Activated CD8-positive, alpha-beta memory T cell treated with anti-CD3 and anti-CD28 coated beads for 24 hours (primary cell): ENCODE measurements at places on chromosomes 3 and 15.

- DNase-seq, result no peak
Measured at GRCh38 chr3:76122007-76122406, 336.7 kb upstream of the ZNF717 start.

DNA sequence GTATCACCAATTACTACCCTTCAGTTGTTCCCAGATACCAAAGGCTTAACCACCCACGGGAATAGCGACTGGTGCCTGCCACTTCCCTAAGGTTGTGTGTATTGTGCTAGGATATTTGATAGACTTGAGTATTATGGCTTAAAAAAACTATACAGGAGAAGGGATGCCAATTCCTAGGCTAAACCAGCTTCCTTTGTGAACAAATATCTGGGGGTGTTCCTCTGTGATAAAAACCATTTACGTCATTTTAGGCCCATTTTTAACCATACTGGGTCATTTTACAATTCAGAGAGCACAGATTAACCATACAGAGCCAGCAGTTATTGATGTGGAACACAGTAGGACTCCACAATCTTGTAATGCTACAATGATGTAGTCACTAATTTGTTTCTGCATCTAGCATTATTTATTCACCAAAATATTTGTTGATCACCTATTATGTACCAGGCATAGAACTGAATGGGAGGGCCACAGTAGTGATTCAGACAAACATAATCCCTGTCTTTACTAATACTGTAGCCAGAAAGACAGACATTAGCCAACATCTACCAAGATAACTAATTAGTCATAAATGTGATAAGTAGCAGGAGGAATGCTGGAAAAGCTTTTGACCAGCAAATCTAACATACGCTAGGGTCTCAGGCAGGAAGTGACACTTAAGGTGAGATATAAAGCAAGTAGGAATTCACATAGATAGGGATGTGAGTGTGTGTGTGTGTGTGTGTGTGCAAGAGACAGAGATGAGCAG lies 184.8 kb downstream of the MECOM start:
- no peak for DNase-seq

GRCh38 chr3:146117406-146118285 lies 43.3 kb downstream of the PLOD2 start:
- no peak for DNase-seq

- no peak for DNase-seq
Measured at GRCh38 chr3:128965818-128966217, 28.1 kb downstream of the CFAP92 start.

- DNase-seq, result no peak
Measured at GRCh38 chr3:104635872-104636580, 730.7 kb upstream of the ALCAM start.

- no peak for DNase-seq
Measured at GRCh38 chr15:44633603-44634002, 29.9 kb downstream of the SPG11 start.

DNA sequence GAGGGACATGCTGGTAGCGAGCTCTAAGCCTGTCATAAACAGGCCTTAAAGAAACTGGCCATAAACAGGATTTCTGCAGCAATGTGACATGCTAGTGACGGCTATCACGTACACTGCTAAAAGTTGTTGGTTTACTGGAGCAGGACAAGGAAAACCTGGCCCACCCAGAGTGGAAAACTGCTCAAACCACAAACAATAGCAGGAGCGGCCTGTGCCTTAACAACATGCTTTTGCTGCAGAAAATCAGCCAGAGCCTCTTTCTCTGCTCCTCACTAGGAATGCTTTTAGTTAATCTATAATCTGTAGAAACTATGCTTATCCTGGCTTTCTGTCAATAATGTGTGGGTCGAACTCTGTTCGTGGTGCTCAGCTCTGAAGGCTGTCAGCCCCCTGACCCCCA lies 202.9 kb upstream of the UBE3A start:
- no peak for DNase-seq

DNA sequence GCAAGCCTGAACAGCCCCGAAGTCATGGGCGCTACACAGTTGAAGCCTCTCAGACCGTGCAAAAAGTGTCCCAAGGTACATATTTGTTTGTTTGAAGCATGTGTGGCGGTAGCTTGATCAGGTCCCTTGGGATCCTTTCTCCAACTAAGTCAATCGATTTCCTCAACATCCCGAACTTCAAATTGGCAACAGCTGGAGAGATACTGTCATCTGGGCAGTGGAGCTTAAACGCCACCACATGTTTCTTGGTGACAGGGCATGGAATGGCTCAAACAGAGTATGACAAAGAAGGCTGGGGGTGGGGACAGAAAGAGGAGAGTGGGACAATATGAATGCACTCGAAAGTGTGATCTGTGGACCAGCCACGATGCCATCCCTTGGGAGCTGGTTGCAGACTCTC lies 84.9 kb upstream of the PSMD6 start:
- no peak for DNase-seq

GRCh38 chr3:53337167-53337940 lies 10.0 kb downstream of the DCP1A start:
- DNase-seq, result no peak

DNA sequence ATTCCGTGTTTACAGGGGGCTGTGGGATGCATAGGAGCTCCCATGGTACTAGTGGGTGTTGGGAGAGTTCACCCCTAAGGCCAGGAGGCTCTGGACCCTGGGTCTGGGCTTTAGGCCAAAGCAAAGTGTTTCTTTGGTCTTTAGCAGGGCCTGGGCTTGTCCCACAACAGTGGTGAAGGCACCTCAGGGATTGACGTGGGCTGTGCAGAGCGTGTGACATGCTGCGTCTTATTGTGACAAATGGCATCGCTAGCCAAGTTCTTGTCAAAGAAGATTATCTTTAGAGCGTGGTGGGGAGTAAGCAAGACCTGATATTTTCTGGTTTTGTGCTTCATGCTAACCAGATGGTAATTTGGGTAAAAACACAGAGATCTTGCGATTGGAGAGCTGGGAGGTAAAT lies 170.1 kb downstream of the APBA2 start:
- DNase-seq, result no peak

DNA sequence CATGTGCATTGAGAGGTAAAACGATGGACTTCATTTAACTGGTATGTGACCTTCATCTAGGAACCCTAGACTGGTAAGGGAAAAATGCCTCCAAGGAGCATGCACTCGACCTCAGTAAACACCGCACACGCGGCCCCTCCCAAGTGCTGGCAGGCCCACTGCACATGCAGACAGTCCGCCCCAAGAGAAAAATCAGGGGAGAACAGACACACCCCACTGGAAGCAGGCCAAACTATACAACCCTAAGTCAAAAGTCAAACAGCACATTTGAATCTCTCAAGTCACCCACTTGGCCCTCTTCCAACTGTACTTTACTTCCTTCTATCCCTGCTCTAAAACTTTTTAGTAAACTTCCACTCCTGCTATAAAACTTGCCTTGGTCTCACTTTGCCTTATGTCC lies 250.1 kb upstream of the HES1 start:
- DNase-seq, result no peak

DNA sequence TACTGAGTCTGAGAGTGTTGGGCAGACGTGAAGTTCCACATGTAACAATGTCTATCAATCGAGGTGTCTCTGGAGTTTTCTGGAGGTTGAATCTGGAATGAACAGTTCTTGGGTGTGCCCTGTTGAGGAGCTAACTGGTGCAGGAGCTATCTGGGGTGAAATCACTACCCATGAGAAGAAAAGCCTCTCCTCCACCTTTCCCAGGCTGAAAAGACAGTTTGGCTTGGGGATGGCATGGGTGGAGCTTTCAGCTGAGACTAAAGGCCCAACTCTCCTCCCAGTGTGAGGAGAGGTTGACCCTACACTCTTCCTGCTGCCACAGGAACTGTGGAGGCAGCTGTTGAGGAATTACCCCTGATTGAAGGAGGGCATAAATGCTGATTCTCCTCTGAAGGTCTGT lies 54.4 kb upstream of the LRRFIP2 start:
- DNase-seq, result no peak

GRCh38 chr3:115588201-115589115 lies 34.9 kb upstream of the GAP43 start:
- no peak for DNase-seq

GRCh38 chr15:29566914-29567313 lies 255.4 kb downstream of the TJP1 start:
- DNase-seq, result no peak

DNA sequence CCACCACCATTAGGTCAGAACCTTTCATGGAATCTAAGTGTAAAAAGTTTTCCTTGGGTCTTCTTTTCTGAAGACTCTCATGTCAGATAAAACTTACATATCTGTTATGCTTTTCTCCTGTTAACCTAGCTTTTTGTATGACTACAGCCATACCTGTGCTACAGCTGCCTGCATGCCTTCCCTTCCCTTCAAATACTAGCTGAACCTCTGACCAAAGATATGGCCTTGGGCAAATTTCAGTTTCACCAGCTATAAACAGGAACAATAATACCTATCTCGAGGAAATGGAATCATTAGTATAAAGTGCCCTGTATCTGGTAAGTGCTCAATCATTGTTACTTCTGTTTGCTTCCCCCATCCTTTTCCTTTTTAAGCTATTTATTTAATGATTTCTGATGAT lies 25.0 kb downstream of the GLB1 start:
- no peak for DNase-seq

GRCh38 chr15:86491118-86491517 lies 411.4 kb downstream of the AGBL1 start:
- DNase-seq, result no peak

GRCh38 chr3:31978553-31978952 lies 2.5 kb downstream of the OSBPL10 start:
- DNase-seq, result no peak

DNA sequence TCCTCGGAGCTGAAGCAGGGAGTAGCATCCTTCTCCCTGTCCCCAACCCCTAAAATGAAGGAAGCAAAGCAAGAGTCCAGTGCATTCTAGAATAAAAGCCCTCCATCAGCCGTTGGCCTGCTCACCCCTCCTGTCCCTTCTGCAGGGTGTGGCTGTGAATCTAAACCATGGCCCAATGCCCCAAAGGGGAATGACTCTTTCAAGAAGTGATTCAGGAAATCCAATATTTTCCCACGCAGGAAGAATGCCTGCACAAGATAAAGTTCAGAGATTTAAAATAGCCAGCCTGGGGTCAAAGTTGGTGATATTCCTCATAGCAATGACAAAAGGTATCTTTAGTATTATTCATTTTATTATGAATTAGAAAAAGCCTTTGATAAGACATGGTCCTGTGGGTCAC lies 38.5 kb downstream of the SLCO2A1 start:
- no peak for DNase-seq

DNA sequence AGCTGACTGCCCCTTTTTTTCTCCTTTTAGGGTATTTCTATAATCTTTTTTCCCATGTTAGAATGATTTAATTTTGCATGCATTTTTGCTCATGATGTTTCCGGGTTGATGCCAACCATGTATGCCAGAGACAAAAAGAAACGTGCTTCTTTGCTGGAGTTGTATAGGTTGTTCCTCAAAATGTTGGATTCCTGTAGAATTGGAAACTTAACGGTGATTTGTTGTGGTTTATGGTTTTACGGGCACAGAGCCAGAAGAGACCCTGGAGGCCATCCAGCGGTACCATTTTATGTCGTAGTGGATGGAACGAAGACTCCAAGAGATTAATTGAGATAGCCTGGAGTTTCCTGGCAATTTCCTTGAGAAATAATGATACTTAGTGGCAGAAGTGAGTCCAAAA lies 481.5 kb upstream of the RGMA start:
- DNase-seq, result no peak

DNA sequence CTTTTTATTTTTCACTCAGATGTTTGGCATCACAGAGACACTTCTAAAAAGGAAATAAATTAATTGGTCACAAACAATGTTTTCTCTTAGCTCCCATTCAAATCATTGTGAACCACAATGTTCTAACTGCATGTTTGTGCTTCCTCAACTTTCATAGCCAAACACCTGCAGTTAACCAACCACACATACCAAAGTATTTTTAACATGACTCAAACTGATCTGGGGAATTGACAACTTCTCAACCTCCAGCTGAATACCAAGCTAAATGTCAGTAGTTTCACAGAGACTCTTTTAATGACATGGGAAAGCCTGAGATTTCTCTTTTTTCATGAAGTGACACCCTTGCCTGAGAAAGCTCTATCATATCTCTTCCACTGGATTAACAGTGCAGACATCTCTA lies 217.9 kb upstream of the MME start:
- no peak for DNase-seq

DNA sequence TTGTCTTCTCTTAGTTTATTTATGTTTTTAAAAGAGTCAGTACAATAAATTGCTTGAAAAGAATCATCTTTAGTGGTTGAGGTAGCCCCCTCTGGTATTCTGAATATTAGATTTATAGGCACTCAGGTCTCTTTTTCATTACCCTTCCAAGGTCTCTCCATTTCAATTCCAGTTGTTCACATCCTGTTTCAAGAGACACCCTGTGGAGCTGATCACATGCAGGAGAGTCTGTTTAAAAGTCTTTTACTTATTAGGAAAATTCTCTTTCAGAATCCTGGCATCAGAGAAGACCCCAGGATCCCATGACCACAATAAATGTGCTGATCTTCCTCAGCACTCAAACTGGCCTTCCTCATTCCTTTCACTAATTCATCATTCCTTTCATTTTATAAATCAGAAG lies 195.7 kb downstream of the ZIC4 start:
- DNase-seq, result no peak

DNA sequence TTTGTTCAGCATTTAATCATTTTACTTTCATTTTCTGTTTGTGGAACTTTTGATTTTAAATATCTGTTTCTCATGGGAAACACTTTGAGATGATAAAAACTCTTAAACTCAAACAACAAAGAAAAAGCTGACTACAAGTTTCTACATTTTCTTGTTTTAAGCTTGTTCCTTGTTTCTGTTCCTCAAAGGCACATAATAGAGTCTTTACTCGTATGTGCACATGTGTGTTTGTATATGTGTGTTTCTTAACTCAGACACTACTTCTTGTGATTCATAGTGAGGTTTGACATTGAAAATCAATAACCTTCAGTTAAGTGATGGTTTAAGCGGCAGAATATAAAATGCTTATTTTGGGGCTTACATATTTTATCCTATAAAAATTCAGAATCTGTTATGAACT lies 786.7 kb upstream of the EPHA6 start:
- no peak for DNase-seq

GRCh38 chr3:146343551-146343950 lies 92.6 kb upstream of the PLSCR4 start:
- DNase-seq, result no peak

DNA sequence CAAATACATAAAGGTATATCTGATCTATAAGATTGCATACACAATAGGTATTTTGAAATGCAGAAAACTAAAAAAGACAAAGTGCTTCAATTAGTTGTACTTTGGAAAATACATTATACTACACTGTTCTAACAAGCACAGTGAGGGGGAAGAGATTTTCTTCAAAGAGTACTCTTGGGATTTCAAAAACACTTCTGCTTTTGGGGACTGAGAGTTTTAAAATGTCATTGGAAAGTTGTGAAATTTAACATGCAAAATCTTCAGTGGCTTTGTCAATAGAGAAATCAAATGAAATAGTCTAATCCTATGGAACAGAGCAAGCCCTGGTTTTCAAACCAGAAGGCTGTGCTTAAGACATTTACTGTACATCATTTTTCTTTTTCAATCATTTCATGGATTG lies 322.2 kb upstream of the SEMA6D start:
- no peak for DNase-seq

DNA sequence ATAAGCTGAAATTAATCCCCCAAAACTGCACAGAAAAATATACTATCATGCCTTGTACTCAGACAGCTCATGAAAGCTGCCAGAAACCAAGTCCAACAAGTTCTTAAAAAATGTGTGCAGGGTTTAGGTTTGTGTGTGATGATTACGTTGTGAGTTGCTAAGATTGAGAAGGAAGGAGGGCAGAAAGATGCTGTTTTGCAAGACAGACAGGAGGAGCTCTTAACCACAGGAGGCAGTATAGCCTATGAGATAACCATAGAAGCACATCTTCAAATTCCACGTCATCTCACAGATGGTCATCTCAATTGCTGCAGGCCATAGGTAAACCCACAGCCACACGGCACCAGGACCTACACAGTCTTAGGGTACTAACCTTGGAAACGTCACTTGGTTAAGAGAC lies 191.9 kb downstream of the STT3B start:
- no peak for DNase-seq
